ENCODE measurements at places on chromosomes 13 and 19. TPM values are rescaled to one million over a fixed set of nuclear protein-coding genes. Genes with fewer than 3 reads are reported as not detected.

DNA sequence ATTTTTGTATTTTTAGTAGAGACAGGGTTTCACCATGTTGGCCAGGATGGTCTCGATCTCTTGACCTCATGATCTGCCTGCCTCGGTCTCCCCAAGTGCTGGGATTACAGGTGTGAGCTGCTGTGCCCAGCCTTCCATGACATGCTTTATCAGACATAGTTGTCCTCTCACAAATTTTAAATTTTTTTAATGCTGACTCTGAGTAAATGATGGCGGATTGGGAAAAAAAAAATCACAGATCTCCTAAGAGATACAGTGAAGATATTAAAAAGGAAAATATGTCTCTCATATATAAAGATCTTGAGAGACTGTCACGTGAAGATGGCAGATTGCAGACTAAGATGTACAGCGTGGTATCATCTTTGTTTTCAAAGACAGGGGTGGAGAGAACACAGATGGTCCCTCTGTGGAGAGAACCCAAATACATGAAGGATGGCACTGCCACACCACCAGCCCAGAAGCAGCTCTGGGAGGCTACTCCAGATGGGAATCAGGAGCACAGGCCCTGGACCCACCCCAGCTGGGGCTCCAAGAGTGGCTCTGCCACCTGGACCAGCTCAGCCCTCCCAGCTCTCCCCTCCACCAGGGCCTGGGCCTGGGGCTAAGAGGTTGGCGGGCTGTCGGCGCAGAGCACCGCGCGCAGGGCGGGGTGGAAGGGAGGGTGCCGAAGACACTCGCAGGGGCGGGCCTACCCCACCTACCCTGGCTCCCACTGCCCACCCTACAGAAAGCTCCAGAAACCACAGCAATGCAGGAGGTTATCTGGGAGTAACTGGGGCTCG is 20.0 kb upstream of the CCNP start:
- no peak overlapping the region for H3K4me3 ChIP-seq
- no peak overlapping the region for H3K27ac ChIP-seq
- no peak for DNase-seq

DNA sequence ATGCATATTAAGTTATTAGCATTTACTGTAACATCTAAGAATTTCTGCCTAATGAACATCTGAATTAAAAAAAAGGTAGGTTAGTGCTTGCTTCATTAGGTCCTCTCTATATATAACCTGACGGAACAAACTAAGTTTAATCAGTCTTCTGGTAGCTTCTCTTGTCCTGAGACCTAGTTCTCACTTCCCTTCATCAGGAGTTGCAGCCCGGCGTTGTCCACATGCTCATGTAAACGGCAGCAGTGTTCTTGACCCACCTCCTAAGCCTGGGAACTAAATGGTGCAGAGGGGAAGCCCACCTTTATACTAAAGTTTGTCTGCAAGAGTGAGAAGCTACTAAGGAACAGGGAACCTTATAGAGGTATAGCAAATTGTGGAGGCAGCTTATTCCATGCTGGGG is 31.9 kb upstream of the CPB2 start:
- H3K4me3 ChIP-seq: no peak overlapping the region
- H3K27ac ChIP-seq: no peak overlapping the region
- DNase-seq: no peak
- H3K27me3 ChIP-seq: no peaks in the 10 kb centered on the region
- peaks cover 89% of the 10 kb centered on the region for H3K36me3 ChIP-seq

GRCh38 chr13:67821606-67822005 is 591.5 kb upstream of the PCDH9 start:
- H3K27me3 ChIP-seq: no peaks in the 10 kb centered on the region
- DNase-seq: no peak
- no peaks in the 10 kb centered on the region for H3K36me3 ChIP-seq
- H3K4me1 ChIP-seq: no peaks in the 10 kb centered on the region

- peaks cover 65% of the 10 kb centered on the region for H3K36me3 ChIP-seq
- H3K27me3 ChIP-seq: no peaks in the 10 kb centered on the region
- H3K4me3 ChIP-seq: peak overlapping the region; percentile 99
- no peak for DNase-seq
- H3K4me1 ChIP-seq: peaks cover 70% of the 10 kb centered on the region
Measured at GRCh38 chr13:45339399-45339798, 1.6 kb downstream of the TPT1 start.

Gene SRRM5
- total RNA-seq: 0.29 TPM

Gene ZNF540
- 1.9 TPM for total RNA-seq

Gene TNFRSF19
- total RNA-seq: not detected

Gene CTXN1
- total RNA-seq: not detected

Gene SERPINE3
- total RNA-seq: not detected

Gene TEX30
- total RNA-seq: 6.2 TPM

All from activated B cell treated with CpG ODN at 0.5 μM for 24 hours (primary cell).